Mesothelial cell of epicardium (in vitro differentiated cells): ENCODE measurements at places on chromosomes 6 and 20. TPM values are rescaled to one million over a fixed set of nuclear protein-coding genes. Genes with fewer than 3 reads are reported as not detected.

GRCh38 chr20:35702824-35703695 lies 3.9 kb downstream of the ROMO1 start:
- peaks cover 15% of the 10 kb centered on the region for H3K4me1 ChIP-seq
- peak overlapping the region; percentile 71 for H3K27ac ChIP-seq
- no peaks in the 10 kb centered on the region for H3K27me3 ChIP-seq
- no peak overlapping the region for H3K4me3 ChIP-seq

- H3K27me3 ChIP-seq, result peaks cover 13% of the 10 kb centered on the region
- no peaks in the 10 kb centered on the region for H3K4me1 ChIP-seq
- H3K36me3 ChIP-seq, result no peaks in the 10 kb centered on the region
- no peak overlapping the region for H3K27ac ChIP-seq
Observed at GRCh38 chr6:152428126-152428525, 209.0 kb downstream of the SYNE1 start.

The PRSS16 gene
- 16.2 to 20.6 TPM (median 19.1 TPM) in 3 replicates for total RNA-seq

DNA sequence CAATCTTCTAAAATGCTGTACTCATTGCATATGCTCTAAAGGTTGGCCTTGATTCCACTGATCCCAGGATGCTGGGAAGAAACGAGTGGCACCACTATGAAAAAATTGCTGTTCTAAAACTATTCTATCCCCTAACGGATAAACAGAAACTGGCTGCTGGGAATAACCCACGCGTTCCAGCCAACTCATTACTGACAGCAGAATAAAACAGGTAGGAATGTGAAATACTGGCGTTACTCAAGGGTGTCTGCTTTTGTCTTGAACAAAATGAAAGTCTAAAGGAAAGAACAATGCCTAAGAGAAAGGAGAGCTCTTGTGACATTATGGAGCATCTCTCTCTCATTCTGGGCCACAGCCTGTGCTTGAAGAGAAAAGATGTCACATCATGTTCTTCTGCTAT lies 26.1 kb downstream of the GPR63 start:
- H3K27ac ChIP-seq, result peak overlapping the region; percentile 54
- no peak overlapping the region for H3K4me3 ChIP-seq
- peaks cover 60% of the 10 kb centered on the region for H3K4me1 ChIP-seq
- no peak for DNase-seq

DNA sequence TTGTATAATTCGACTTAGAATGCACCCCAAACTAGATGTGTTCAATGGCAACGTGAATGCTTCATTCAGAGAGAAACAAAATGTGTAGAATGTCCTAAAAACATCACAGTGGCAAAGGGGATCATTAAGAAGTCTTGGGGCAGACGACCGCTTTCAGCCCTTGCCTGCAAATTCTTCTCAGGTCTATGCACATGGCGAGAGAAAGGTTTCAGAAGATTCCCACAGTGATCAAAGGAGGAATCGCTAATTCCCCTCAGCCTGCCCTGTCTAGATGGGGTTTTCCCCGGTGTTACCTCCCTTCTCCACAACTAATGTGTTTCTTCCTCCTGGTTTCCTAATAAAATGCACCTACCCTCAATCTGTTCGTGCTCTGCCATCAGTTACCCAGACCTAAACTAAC lies 13.3 kb upstream of the NHSL1 start:
- peaks cover 18% of the 10 kb centered on the region for H3K36me3 ChIP-seq
- no peaks in the 10 kb centered on the region for H3K27me3 ChIP-seq
- H3K27ac ChIP-seq, result peak overlapping the region; percentile 54
- DNase-seq, result no peak
- no peak overlapping the region for H3K4me3 ChIP-seq
- H3K4me1 ChIP-seq, result peaks cover 56% of the 10 kb centered on the region

The RXRB gene
- 67.6 to 70.4 TPM (median 70.3 TPM) in 3 replicates for total RNA-seq

GRCh38 chr6:106866875-106867658 lies 107.5 kb downstream of the CD24 start:
- no peaks in the 10 kb centered on the region for H3K27me3 ChIP-seq
- peaks cover 24% of the 10 kb centered on the region for H3K4me1 ChIP-seq
- peaks cover 14% of the 10 kb centered on the region for H3K36me3 ChIP-seq
- no peak overlapping the region for H3K27ac ChIP-seq

DNA sequence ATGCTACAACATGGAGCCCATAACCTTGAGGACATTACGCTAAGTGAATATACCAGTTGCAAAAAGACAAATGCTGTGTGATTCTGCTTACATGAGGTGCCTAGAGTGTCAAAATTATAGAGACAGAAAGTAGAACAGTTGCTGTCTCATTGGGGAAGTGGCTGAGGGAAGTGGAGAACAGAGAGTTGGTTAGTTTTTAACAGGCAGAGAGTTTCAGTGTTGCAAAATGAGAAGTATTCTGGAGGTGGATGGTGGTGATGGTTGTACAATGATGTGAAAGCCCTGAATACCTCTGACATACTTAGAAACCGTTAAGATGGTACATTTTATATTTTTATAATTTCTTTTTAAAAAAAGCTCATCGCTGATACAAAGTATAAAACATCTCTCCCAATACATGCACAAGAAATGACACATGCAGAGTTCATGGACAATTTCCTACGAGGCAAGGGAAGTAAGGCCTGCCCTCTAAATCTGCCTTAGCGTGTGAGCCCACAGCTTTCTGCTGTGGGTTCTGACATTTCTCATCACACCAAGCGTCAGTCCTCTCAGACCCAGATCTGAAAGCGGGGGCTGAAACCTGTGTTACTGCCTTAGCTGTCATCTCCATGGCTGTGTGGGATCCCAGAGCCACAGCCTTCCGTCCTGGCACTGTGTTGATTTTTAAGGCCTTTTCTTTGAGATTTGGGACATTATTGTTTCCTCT lies 126.0 kb downstream of the RNASET2 start:
- no peak overlapping the region for H3K4me3 ChIP-seq
- H3K27me3 ChIP-seq, result peaks cover 9% of the 10 kb centered on the region
- peaks cover 2% of the 10 kb centered on the region for H3K4me1 ChIP-seq
- no peak for DNase-seq

DNA sequence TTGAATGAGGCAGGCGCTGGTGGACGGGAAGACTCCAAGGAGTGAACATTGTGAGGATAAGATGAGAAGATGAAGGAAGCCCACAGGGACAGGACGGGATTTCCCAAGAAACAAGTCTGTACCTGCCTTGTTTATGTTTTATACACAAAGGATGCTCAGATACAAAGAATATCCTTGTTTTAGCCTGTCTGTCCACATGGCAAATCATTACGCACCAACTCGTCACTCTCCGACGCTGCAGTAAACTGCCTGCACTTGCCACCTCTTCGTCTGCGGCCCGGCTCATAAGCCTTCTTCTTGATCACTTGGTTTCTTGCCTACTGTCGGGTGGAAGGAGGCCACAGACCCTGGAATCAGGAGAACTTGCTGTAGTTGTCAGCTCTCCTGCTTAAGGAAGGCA lies 85.4 kb downstream of the CD83 start:
- H3K27ac ChIP-seq, result no peak overlapping the region
- peaks cover 4% of the 10 kb centered on the region for H3K27me3 ChIP-seq
- no peaks in the 10 kb centered on the region for H3K36me3 ChIP-seq
- no peaks in the 10 kb centered on the region for H3K4me1 ChIP-seq
- no peak overlapping the region for H3K4me3 ChIP-seq
- no peak for DNase-seq

- DNase-seq, result no peak
- H3K4me1 ChIP-seq, result peaks cover 11% of the 10 kb centered on the region
- no peak overlapping the region for H3K4me3 ChIP-seq
- H3K36me3 ChIP-seq, result no peaks in the 10 kb centered on the region
Observed at GRCh38 chr6:169450097-169450496, 196.5 kb upstream of the THBS2 start.

DNA sequence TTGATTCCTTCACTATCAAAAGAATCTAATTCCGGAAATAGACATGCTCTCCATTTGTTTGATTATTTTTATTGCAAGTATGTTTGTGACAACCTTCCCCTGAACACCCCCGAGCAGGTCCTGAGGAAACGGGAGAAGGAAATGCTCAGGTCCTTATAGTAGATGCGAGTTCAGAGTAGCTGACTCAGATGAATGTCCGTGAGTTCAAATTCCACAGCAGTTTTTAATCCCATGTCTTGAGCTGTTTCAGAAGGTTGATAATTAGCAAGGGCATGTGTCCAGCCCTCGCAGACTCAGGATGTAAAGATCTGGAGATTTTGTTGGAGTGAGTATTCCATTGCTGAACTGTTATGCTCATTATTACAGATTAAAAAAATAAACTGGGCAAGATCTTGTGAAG lies 169.3 kb downstream of the BCAS1 start:
- H3K4me1 ChIP-seq, result peaks cover 31% of the 10 kb centered on the region
- peak overlapping the region; percentile 52 for H3K27ac ChIP-seq
- H3K27me3 ChIP-seq, result no peaks in the 10 kb centered on the region
- no peak for DNase-seq
- no peaks in the 10 kb centered on the region for H3K36me3 ChIP-seq

- no peak overlapping the region for H3K4me3 ChIP-seq
- no peaks in the 10 kb centered on the region for H3K36me3 ChIP-seq
- H3K27me3 ChIP-seq, result no peaks in the 10 kb centered on the region
Observed at GRCh38 chr6:116812051-116812650, 16.7 kb downstream of the GPRC6A start.

- H3K27ac ChIP-seq, result no peak overlapping the region
- H3K4me3 ChIP-seq, result no peak overlapping the region
- peaks cover 5% of the 10 kb centered on the region for H3K4me1 ChIP-seq
- no peaks in the 10 kb centered on the region for H3K27me3 ChIP-seq
- H3K36me3 ChIP-seq, result no peaks in the 10 kb centered on the region
Observed at GRCh38 chr6:72064399-72064975, 178.1 kb downstream of the RIMS1 start.

GRCh38 chr6:148492654-148493290 lies 150.1 kb downstream of the SASH1 start:
- H3K4me3 ChIP-seq, result no peak overlapping the region
- H3K27ac ChIP-seq, result no peak overlapping the region
- H3K27me3 ChIP-seq, result no peaks in the 10 kb centered on the region
- no peak for DNase-seq
- peaks cover 14% of the 10 kb centered on the region for H3K4me1 ChIP-seq
- H3K36me3 ChIP-seq, result peaks cover 22% of the 10 kb centered on the region

GRCh38 chr6:53906842-53907241 lies 112.0 kb downstream of the LRRC1 start:
- no peaks in the 10 kb centered on the region for H3K4me1 ChIP-seq
- no peak for DNase-seq
- no peaks in the 10 kb centered on the region for H3K27me3 ChIP-seq
- no peak overlapping the region for H3K27ac ChIP-seq
